Keratinocyte (primary cell): ENCODE measurements at places on chromosomes 5 and 9.

- DNase-seq = no peak
Measured at GRCh38 chr5:154097031-154097430, 58.3 kb downstream of the MFAP3 start.

DNA sequence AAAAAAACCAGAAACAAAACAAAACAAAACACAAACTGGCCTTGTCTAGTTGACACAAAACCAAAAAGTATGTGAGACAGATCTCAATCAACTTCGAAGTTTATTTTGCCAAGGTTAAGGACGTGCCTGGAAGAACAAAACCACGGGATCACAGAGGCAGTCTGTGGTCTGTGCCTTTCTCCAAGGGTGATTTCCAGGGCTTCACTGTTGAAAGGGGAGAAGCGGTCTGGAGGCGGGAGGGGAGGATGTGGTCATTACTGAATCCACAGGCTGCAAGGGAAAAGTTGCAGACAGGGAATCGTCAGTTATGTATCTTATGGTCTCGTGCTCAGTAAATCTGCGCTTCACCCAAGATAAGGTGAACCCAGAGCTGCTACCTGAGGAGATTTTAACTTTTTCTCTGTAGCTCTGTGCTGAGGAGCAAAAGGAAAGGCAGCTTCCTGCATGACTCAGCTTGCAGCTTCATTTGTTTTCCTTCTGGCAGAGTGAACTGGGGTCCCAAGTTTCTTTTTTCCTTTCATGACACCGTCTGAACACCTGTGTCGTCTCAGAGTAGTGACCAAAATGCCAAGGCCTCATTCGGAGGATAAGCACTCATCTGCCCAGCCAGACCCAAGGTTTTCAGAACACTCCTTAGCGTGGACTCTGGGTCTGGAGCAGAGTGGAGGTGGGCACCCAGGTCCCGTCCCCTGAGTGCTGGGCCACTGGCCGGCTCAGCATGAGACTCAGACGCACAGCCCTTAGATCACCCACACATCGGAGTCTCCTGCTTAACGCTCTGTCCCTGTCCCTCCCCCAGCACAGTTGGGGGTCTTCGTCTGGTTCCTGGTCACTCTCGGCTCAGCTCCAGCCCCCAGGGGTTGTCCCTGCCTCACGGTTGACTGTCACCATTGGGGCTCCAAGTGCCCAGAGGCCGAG, 25.9 kb downstream of the ROPN1L start:
- DNase-seq = no peak

GRCh38 chr5:21893161-21893560, 960.0 kb downstream of the CDH12 start:
- DNase-seq = no peak

- no peak for DNase-seq
Measured at GRCh38 chr5:59608745-59609144, 284.8 kb downstream of the PDE4D start.

DNA sequence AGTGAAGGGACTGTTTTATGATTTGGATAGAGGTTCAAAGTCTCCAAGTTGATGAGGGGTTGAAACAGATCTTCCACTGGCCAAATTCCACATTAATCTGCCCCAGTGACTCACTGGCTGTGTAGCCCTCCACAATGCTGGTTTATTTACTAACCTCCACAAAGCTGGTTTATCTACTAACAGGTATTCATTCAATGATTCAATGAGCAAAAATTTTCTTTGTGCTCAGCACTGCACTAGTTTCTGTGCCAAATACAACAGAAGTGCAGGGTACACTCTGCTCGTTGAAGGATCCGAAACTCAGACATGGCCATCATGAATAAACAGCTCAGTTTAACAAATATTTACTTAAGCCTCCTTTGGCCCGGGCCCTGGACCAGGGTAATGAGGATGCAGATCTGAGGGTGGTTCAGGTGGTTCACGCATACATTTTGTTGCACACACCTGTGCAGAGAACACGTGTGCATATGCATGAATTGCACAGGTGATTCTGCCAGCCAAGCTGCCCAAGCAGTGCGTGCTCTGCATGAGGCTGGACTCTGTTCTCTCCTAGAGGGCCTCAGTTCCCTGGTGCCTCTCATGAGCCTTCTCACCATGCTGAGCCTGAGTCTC, 71.0 kb downstream of the SH3PXD2B start:
- no peak for DNase-seq

GRCh38 chr9:93224591-93224990, 40.7 kb downstream of the WNK2 start:
- peak; percentile 49 for DNase-seq

GRCh38 chr5:74579215-74579614, 61.3 kb downstream of the ENC1 start:
- DNase-seq = no peak

GRCh38 chr5:33614039-33614438, 173.3 kb downstream of the TARS1 start:
- no peak for DNase-seq

DNA sequence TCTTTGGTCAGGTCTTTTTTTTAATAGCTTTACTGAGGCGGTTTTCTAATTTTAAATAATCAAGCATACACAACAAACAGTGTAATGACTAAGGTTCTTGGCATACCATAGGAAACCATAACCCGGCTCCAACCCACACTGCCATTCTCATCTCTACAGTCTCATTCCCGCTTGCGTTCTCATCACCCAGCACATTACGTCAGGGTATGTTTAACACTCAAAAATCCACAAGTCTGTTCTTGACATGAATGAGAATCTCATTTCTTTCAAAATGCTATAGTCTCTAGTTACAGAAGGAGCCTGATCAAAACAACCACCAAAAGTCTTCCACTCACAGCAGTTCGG, 505 bp downstream of the C5orf34 start:
- DNase-seq = no peak

DNA sequence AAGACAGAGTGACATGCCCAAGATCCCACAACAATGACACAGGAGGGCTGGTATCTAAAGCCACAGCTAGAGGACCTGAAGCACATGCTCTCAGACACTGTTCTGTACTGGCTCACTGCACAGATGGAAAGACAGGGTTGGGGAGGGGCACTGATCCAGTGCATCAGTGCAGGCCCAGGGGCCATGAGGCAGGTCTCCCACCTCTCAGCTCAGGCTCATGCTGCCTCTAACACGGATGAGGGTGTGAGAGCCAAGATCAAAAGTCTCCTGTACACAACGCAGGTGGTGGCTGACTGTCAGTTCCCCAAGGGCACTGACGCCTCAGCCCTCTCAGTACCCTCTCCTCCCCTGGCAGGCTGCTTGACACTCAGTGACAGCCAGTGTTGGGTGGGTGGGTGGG, 10.9 kb downstream of the RAPGEF1 start:
- DNase-seq = no peak

- no peak for DNase-seq
Measured at GRCh38 chr5:10354048-10354872, 765 bp downstream of the MARCHF6 start.

GRCh38 chr9:19471737-19472648, 63.2 kb downstream of the ACER2 start:
- no peak for DNase-seq

GRCh38 chr5:172594867-172595466, 46.1 kb upstream of the NEURL1B start:
- DNase-seq = no peak

GRCh38 chr5:131545845-131546244, 89.2 kb downstream of the RAPGEF6 start:
- no peak for DNase-seq

- no peak for DNase-seq
Measured at GRCh38 chr5:150945947-150946346, 41.2 kb upstream of the ZNF300 start.

GRCh38 chr9:89388868-89389177, 70.5 kb downstream of the SECISBP2 start:
- DNase-seq = no peak

DNA sequence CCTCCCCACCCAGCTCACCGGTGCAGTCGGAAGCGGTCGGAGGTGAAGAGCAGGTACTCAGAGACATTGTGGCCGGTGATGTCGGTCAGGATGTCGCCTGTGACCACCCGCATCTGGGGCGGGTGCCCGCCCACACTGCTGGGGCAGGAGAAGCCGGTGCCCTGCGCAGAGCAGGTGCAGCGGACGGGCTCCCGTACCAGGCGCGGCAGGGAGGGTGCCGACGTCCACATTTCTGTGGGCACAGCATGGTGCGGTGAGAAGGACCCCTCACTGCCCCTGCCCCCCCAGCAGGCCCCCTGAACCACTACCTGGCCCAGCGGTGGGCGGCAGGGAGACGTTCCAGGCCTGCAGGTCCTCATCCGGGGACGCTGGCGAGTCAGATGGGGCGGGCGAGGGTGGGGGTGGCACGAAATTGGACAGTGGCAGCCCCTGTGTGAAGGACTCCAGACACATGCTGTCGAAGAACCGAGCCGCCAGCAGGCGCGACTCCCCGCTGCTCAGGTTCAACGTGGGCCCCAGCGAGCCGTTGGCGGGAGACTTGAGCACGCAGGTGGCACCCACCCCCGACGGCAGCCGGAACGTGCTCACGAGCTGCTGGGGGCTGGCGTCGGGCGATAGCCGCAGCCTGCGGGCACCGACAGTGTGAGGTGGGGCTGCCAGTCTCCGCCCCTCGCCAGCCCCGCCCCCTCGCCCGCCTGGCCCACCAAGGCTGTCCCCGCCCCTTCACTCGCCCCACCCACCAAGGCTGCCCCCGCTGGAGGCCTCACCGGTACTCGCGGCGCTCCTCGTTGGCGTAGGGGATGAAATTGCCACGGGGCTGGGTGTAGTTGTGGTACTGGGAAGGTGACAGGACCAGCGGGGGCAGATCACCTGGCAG, 15.1 kb downstream of the ABCA2 start:
- DNase-seq = no peak

GRCh38 chr9:134683714-134684374, 42.2 kb downstream of the COL5A1 start:
- DNase-seq = no peak

DNA sequence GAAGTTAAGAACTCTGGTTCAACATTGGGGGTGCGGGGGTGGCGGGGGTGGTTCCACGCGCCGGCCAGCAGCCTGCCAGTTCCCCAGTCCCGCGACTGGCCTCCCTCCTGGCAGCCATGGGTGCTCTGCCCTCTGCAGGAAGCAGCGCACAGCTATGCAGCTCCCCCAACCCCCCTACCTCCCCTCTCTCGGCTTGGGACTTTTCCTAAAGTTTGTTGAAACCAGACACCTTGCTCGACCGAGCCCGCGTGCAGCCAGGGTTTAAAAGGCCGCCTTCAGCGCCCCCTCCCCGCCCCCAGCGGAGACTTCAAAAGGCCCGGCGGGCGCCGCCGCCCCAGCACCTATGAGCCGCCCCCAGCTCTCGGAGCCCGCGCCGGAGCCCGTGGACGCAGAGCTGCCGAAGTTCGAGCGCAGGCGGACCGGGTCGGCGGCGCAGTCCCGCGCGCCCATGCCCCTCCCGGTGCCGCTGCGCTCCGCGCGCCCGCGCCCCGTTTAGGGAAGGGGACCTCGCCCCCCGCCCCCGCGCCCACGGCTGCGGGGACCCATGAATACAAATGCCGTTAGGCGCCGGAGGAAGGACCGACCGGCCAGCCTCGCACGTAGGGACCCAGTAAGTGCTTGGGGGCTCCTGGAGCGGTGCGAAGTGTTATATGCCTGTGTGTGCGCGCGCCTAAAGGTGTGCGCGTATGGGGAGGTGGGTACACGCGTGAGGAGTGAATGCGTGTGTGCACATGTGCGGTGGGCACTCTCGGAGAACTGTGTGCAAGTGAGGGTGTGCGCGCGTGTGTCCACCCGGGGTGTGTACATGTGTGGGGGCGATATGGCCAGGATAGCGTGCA, 1.4 kb upstream of the COL27A1 start:
- DNase-seq = no peak

DNA sequence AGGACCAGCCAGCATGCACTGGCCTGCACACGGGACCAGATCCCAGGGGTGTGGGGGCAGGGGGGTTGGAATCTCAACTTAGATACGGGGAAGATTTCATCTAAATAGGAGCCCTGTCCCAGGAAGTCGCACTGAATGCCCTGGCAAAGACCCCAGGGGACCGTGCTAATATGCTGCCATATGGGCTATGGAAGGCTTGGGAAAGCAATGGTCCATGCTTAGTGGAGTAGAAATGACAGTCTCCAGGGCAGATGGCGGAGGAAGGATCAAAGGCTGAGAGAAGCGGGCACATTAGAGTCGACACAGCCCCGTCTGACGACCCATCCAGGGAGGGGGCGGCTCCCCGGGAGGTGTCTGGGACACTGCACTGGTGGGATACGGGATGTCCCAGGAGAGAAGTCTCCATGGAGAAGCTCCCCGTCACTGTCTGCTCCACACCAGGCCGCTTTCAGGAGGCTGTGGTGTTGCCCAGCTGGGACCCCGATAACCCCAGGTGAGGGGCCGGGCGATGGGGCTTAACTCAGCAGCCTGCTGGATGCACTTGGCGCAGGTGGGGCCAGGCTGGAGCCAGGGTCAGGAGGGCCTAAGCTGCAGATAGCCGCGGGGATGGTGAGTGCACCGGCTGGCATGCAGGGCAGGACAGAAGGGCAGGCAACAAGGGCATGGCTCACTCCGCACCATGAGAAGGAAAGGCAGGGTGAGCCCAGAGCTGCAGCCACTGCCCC, 377.7 kb upstream of the IRX1 start:
- no peak for DNase-seq

GRCh38 chr5:43772764-43773477, 169.9 kb downstream of the NNT start:
- DNase-seq = no peak

DNA sequence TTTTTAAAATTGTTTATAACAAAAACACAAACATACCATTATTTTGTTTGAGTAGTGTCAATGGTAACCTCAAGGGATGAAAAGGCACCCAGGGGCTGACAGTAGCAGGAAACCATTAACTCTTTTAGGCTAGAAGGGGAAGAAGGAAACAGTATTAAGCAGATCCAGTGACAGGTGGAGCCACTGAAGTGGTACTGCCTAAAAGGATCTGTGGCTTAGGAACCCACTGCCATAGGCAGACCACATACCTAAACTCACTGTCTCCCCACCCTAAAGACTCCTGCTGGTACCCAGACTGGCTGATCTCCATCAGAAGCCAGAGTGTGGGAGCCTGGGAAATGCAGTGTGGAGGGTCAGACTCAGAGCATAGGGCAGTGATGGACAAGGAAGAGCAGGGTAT, 13.5 kb downstream of the RLN1 start:
- no peak for DNase-seq

DNA sequence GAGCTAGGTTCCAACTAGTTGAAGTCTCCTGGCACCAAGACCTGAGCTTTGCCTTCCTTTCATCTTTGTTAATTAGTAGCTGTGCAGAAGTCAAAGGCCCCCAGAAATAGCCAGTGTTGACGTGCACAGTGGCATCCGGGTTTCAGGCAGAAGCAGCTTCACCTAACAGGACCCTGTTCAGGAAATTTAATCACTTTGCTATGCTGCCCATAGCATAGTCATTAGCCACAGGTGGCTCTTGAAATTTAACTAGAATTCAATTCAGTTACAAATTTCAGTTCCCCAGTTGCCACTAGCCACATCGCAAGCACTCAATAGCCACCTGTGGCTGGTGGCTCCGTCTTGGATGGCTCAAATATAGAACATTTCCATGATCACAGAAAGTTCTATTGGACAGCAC, 179.1 kb downstream of the GOLPH3 start:
- no peak for DNase-seq

GRCh38 chr9:129415942-129416651, 204.8 kb downstream of the C9orf50 start:
- no peak for DNase-seq
